A549 (cell line): ENCODE measurements at places on chromosomes 2 and 18. TPM values are rescaled to one million over a fixed set of nuclear protein-coding genes. Genes with fewer than 3 reads are reported as not detected.

GRCh38 chr2:29046321-29046720, 28.0 kb downstream of the PCARE start:
- DNase-seq: no peak

- no peak for DNase-seq
Observed at GRCh38 chr2:52895726-52896340, 871.8 kb upstream of the CHAC2 start.

- no peak for DNase-seq
Observed at GRCh38 chr2:200252265-200253067, 54.0 kb upstream of the SPATS2L start.

DNA sequence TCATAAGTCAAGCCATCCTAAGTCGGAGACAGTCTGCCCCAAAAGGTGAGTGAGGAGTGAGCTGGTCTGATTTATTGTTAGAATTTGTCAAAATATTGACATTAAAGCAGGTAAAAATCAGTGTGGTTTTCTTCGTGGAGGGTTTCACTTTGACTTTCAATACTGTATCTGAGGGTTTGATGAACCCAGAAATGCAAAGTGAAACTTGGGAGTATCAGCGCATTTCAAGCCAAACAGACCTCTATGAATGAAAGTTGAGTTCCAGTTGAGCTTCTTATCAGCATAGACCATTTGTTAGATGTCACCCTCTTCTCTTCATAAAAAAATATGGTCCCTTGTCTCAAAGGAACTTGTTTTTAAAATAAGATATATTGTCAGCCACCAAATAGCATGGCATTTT, 21.7 kb upstream of the CXCR4 start:
- DNase-seq: no peak

GRCh38 chr2:27954771-27955383, 64.3 kb downstream of the BABAM2 start:
- peak; percentile 96 for DNase-seq

- DNase-seq: no peak
Observed at GRCh38 chr2:55033076-55033742, 17.0 kb downstream of the RTN4 start.

Gene ANO7
- polyA plus RNA-seq: 2.0 to 3.0 TPM (median 2.7 TPM) in 3 replicates

Gene CAVIN2
- 9.6 to 13.8 TPM (median 11.3 TPM) in 3 replicates for polyA plus RNA-seq

Gene OXER1
- not detected in 3 replicates for polyA plus RNA-seq
